Activated CD8-positive, alpha-beta memory T cell treated with anti-CD3 and anti-CD28 coated beads, Interleukin-2, amount 50 U/mL, for 48 hours (primary cell): ENCODE measurements at places on chromosomes 12 and 14.

DNA sequence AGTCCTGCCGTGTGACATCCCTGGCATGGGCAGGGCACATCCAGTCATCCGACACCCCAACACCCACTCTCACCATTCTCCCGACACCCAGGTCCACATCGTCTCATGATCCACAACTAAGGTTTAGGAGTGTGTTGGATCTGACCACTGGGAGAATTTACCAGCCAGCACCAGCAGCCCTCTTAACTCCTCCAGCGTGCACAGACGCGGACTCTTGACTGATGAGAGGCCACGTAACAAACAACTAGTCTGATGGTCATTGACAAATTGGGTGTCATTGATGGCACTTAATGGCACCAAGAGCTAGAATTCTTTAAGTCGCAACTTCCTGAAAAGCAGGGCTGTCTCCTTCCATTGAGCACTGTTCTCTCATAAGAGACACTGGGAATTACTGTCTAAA lies 203.0 kb upstream of the SFSWAP start:
- no peak for DNase-seq

- DNase-seq = no peak
Measured at GRCh38 chr14:33165144-33165925, 226.7 kb downstream of the NPAS3 start.

DNA sequence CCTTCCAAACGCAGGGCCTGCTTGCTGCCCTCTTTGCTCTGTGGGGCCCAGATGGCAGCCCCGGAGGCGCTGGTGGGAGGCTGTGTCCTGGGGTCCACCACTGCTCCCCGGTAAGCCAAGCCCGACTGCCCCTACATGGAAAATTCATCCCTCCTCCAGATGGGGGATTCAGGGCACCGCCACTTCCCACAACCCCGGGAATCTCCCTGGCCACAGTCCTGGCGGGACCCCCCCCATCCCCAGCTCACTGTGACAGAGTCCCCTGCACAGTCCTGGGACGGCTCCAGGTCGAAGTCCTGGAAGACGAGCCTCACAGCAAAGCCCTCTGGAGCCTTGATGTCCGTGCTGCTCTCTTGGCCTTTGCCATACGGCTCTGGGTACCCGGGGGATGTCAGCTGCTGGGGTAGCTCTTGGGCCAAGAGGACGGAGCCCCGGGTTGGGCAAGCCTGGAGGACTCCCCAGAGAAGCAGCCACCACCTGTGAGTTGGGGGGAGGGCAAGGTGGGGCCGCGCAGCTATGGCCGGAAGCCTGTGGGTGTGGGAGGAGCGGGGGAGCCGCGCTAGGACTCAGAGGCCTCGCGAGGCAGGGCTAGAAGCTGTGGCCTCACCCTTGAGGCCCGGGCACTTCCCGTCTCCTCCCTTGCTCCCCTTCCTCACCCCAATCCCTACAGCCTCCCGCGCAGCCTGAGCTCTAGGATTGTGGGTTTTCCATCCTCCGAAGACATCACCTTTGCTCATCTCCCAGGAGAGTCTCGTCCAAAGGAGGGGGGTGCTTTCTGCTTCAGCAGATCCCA lies 815 bp downstream of the C1RL start:
- peak; percentile 86 for DNase-seq

GRCh38 chr14:34424488-34424887 lies 37.6 kb downstream of the SPTSSA start:
- no peak for DNase-seq

- no peak for DNase-seq
Measured at GRCh38 chr12:81610955-81611889, 147.9 kb downstream of the PPFIA2 start.
